ENCODE measurements at places on chromosomes 1 and 21.

GRCh38 chr21:36630485-36631206 is 68.3 kb upstream of the SIM2 start:
- DNase-seq: peak; percentile 83

DNA sequence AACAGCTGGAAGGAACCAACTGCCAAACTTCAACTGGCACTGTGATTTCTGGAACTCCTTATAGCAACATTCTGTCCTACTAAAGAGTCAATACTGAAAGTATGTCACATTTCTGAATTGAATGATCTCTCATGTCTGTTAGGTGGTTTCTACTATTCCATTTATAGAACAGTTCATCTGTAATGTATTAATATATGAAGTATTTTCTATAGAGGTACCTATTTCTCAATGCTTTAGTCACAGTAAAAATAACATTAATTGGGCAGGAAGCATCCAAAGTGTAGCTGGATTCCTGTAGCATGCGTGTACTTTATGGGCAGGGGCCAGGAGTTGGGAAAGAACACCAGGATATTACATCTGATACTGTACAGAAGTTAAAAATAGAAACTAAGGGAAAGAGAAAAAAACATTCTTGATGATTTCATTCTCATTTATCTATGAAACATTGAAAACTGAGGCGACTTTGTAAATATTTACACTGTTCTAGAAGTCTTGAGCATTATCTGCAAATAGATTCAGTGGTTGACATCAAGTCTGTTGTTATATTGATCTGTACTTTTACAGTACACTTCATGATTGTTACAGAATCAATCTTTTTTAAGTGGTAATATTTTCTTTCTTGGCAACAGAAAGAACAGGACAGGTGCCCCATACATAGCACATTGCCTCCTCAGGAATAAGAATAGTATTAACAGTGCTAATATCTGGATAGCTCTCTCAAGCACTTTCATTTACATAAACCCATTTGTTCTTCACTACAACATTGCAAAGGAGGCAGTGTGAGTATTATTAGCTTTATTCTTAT is 6.2 kb upstream of the ZNF281 start:
- no peak for DNase-seq

GRCh38 chr21:46000731-46001641 is 19.4 kb downstream of the COL6A1 start:
- no peak for DNase-seq

DNA sequence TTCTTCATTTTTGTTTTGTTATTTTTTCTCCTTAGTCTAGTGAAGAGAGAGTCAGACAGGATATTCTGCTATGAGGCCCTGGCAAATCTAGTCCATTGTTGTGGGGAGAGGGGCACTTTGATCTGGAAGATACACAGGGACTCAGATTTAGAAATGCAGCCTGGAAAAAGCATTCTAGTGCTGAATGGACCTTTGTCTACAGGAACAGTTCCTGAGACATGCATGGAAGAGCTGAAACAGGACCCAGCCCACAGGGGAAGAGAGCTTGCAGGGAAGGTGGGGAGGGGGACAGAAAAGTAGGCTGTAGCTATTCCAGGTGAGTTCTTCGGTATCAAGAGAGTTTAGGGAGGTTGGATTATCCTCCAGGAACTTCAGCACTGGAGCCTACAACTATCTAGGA is 98.5 kb downstream of the AKT3 start:
- no peak for DNase-seq

DNA sequence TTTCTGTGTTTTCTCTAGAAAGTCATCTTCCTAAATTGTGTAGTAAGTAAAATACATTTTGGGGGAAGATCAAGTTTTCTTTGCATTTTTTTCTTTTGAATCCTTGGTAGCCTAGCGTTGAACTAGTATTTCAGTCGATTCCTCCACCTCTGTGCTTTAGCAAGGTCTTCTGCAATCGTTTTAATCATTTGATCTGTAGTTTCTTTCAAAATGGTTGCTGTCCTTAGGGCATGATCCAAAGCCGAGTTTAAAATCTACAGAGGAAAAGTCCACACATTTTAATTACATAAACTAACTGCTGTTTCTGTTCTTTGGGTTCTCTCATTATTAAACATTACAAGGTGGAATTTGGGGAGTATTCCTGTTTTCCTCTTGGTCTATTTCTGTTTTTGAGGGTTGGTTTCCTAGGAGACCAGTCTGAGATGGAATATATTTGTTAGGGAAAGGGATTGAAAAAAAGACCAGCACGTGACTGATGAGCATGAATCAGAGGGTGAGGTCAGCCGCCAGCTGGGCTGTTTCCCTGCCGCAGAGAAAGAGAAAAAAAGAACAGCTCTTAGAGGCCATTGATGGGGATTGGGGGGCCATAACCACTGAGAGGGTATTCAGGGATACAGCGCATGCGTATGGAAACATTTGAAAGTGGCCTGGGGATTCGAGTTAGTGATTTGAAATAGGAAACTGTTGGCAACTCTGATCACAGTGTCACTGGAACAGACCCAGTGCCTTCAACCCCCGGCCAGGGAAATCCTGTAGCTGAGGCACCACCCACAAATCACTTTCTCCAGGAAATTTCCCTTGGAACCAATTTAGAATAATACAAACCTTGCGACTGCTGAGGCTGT is 40.6 kb downstream of the AKNAD1 start:
- DNase-seq: peak; percentile 60

DNA sequence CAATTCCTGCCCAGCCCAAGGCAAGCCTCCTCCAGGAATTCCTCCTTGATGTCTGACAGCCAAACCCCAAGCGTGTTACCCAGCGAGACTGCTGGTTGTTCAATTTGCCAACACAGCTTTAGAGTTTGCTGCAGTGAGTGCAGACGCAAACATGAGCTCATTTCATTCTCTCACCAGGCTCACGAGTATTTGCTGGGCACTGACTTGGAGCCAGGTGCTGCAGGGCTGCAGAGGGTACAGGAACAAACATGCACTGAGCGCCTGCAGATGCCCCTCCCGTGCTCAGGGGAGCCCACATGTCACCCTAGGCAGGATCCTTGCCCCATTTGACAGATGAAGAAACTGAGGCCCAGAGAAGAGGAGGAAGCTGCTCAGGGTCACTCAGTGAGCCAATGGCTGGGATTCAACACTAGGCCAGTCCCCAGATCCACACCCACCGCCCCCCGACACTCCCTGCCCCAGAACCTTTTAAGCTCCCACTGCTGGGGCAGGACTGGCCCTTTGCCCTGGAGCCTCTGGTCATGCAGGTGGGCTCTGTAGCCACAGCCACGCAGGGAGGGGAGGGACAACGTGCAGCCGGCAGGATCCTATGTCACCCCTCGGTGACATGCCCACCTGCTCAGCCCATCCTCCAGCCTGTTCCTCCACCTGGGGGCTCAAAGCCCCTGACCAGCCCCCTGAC is 363.7 kb downstream of the MATN1 start:
- DNase-seq: no peak

Measured in HEK293T (cell line).